Right kidney (tissue), 9 donors: ENCODE measurements at places on chromosomes 4 and X.

DNA sequence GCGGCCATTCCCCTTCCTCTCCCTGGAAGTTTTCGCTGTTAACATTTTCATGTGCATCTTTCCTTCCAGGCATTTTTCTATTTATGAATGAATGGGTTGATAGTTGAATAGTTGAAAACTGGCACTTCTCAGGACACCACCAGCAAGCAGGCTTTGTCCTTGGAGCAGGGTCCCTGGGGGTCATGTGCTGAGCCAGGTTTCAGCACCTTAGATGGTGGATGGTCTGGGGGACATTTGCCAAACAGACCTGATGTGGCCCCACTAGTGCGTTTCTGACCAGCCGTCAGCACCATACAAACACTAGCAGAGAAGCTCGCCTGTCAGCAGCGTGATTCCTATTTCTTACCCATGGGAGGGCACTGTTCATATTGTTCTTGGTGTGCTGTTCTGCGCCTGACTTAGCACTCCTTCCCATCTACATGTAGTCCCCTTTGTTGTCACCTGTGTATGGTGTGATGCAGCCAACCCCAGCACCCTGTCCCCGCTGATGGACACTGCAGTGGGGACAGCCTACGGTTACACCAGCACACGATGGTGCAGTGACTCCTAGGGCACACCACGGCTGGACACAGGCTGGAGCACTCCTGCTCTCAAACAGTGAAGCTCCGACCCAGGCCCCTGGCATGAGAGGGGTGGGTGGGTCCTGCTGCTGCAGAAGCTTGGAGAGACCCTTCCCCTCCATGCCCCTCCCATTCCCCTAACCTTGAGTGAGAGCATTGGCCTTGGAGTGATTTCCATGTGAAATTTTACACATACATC is 27.2 kb upstream of the WFS1 start:
- no peak for DNase-seq

- DNase-seq, result peak; percentile 41
These were observed 95.8 kb downstream of the DHX15 start for GRCh38 chr4:24488399-24489164.

- DNase-seq, result no peak
These were observed 10.0 kb downstream of the CNKSR2 start for GRCh38 chrX:21384178-21384577.

- no peak for DNase-seq
These were observed 6.8 kb downstream of the HNRNPDL start for GRCh38 chr4:82423245-82424054.

DNA sequence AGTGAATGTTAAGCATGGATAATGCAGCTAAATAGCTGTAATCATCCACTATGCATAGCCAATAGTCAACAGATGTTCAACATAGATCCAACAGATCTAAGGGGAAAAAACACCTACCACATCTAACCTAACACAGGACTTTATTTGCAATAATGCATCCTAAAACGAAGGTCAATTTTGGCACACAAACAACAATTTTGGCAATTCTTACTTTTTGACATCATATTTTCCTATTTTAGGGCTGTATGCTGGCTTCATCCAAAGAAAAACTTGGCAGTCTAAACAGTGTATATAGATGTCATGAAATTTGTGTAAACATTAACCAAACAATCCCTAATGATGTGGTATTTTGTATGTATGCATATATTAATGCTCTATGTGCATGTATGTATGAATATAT is 33.2 kb downstream of the UNC5C start:
- DNase-seq, result no peak

GRCh38 chrX:55710701-55711100 is 6.8 kb upstream of the RRAGB start:
- DNase-seq, result no peak

DNA sequence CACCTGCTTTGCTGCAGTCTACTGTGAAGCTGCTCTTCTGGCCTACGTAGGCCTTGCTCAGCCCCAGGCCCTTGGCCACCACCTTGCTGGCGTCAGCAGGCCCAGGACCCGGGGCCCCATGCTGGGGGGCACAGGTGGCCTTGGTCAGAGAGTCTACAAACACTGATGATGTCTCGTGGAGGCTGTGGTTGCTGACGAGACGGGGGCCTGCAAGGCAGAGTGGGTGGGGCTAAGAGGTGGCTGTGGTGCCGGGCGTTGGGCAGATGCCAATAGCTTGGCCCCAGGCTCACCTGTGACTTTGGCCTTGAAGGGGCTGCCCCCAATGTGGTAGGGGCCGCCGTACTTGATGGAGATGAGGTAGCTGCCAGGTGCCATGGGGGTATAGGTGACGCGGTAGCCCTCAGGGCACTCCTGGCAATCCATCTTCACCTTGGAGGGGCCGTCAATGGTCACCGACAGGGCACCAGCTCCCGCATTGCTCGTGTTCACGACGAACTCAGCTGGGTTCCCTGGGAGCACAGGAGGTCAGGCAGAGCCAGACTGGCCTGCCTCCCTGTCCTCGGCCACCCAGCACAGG is 25.0 kb downstream of the FLNA start:
- no peak for DNase-seq

- DNase-seq, result no peak
These were observed 23.3 kb downstream of the PHOX2B start for GRCh38 chr4:41725254-41725653.

GRCh38 chr4:168999809-169000208 is 10.2 kb downstream of the CBR4 start:
- DNase-seq, result no peak

GRCh38 chr4:123785538-123785937 is 388.9 kb downstream of the SPRY1 start:
- DNase-seq, result no peak

DNA sequence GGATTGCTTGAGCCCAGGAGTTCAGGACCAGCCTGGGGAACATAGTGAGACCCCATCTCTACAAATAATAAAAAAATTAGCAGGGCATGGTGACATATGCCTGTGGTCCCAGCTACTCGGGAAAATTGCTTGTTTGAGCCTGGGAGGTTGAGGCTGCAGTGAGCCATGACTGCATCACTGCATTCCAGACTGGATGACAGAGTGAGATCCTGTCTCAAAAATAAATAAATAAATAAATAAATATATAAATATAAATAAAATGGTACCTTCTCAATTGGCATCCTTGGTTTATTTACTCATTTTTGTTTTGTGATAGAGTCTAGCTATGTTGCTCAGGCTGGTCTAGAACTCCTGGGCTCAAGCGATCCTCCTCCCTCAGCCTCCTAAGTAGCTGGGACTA is 144.2 kb downstream of the CHRNA9 start:
- DNase-seq, result no peak

DNA sequence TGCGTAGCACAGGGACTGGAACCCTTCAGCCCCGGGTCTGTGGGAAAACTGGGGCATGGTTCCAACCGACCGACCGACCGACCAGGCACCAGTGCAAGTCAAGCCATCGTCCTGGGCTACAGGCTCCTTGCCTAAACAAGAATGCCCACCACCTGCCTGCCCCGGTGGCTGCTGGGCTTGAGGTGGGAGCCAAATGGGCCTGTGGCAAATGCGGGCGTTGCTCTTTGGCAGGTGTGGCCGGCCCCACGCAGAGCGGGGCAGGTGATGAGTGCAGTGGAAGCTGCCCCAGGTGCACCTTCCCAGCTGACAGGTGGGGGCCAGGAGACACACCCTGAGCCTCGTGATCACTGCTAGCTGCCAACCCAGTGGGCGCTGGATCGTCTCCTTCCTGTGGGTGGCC is 77.9 kb downstream of the MTMR1 start:
- DNase-seq, result no peak

GRCh38 chr4:123170843-123171242 is 225.8 kb upstream of the SPRY1 start:
- no peak for DNase-seq

GRCh38 chrX:27964432-27964831 is 16.8 kb downstream of the DCAF8L1 start:
- DNase-seq, result no peak

DNA sequence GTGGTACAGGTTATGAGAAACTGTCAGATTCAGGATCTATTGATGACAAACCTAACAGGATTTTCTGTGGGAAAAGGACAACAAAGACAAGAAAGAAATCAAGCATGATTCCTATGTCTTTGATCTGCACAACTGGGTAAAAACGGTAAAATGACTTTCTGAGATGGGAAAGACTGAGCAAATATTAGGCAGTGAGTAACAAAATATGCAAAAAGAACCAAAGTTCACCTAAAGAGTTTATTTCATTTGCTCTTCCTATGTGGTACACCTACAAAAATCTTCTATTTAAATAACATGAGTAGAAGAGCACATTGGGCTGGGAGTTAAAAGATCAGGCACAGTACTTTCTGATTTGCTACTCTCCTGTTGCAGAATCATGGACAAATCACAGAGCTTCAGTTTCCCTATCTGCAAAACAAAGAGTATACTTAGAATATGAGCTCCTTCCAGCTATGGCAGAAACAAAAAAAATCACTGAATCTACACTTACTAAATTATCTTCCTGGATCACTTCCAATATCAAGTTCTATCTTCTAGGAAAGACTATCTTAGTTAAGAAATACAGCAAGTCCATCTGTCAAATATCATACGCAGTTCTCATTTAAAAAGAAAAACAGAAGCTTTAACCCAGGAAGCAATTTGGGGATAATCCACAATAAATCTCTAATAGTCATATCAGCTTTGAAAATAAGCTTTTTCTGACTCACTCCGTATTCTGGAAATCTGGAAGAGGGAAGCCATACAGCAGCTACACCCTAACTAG is 37.4 kb downstream of the NFXL1 start:
- no peak for DNase-seq

DNA sequence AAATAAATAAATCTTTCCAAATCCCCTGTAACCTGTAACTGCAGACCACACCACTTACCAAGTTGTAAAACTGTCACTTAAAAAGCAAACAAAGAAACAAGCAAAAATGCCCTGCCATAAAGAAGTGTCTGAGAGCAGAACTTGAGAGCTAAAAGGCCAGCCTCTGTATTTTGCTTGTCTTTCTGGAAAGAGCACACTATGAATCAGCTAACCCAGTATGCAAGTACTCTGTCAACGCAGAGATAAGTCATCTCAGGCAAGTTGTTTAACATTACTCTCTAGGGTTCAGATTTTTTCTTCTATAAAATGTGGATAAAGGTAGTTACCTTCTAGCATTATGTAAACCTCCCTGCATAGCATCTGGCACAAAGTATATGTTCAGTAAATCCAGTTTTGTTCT is 134.8 kb downstream of the HS3ST1 start:
- DNase-seq, result no peak

- no peak for DNase-seq
These were observed 12.4 kb downstream of the DDX53 start for GRCh38 chrX:23012162-23012561.

GRCh38 chr4:145380123-145380522 is 101.5 kb upstream of the SMAD1 start:
- DNase-seq, result no peak
